ENCODE measurements at places on chromosomes 12 and 14.

DNA sequence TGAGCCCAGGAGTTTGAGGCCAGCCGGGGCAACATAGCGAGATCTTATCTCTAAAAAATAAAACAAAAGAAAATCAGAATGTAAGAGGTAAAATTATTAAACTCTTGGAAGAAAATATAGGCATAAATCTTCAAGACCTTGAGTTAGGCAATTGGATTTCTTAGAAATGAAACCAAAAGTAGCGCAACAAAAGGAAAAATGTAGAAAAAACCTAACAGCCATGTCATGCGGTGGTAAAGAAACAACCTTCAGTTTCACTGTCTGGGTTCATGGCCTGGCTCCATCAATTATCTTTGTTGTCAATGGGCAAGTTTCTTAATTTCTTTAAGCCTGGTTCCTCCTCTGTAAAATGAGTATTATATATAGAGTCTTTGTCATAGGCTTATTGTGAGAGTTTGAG lies 5.6 kb upstream of the GCH1 start:
- DNase-seq, result no peak

GRCh38 chr12:15629761-15630160 lies 159.4 kb downstream of the EPS8 start:
- no peak for DNase-seq

DNA sequence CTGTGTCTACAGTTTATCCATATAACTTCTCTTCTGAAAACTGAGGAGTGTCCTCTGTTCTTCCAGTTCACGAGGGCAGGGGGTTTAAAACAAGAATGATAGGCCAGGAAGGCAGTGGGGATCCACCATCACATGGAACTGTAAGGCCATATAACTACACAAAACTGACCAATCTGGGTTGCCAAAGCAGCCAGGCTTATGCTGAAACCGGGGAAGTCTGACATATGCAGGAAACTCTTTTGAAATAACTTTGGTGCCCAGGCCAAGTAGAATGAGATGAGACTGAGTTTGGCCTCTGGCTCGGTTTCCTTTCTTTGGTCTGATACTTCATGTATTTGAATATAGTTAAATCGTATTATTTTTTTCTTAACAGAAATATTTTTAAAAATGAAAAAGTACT lies 18.0 kb upstream of the ATF1 start:
- no peak for DNase-seq

- peak; percentile 51 for DNase-seq
Measured at GRCh38 chr12:108193917-108194316, 64.8 kb downstream of the WSCD2 start.

DNA sequence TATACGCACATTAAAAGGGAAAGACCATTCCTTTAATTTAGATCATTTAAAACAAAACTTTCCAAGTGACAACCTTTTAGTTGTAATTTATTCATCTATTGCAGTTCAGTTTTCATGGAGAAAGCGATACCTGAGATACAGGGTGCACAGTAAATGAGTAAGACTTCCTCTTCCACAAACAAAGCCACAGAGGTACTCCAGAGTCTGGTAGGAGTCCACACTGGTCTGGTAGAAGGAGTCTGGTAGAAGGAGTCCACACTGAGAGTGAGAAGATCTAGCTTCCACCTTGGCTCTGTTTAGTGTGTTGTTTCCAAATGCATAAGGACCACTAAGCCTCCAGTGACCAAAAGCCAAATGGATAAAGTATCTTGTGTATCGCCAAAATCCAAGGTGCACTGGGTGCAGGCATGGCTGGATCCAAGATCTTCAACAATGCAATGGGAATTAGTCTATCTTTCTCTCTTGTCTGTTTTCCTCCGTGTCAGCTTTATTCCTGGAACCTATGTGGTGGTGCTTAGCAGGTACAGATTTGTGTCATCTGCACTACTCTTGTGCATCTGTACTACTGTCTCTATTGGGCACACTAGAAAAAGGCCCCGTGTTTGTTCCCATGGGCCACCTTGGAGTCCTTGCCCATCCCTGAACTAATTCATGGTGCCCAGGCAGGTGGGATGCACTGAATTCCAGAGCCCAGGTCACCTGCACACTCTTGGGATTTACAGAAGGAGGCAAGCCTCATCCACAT lies 331.1 kb downstream of the BCL11B start:
- DNase-seq, result no peak

DNA sequence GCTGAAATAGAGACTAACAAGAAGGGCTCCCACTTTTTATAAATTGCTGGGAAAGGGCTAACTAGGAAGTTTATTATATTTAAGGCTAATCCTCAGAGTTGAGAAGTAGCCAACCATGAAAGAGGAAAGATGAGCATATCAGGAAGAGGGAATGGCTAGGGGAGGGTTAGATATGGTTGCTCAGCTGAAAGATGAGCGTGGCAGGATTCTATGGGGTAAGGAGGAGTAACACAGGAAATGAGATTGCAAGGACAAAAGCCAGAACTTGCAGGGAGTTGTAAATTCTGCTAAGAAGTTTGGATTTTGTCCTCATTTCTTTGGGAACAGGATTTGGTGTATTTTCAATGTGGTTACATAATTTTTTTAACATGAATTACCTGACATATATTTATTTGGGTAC lies 127.4 kb upstream of the ATP2B1 start:
- no peak for DNase-seq
